Activated T-helper 9 cell treated with anti-CD3 and anti-CD28 coated beads, Interleukin-2, amount 50 U/mL, for 16 hours (primary cell): ENCODE measurements at places on chromosomes 12 and 14.

- no peak for DNase-seq
Observed at GRCh38 chr14:53360829-53361228, 207.7 kb upstream of the DDHD1 start.

DNA sequence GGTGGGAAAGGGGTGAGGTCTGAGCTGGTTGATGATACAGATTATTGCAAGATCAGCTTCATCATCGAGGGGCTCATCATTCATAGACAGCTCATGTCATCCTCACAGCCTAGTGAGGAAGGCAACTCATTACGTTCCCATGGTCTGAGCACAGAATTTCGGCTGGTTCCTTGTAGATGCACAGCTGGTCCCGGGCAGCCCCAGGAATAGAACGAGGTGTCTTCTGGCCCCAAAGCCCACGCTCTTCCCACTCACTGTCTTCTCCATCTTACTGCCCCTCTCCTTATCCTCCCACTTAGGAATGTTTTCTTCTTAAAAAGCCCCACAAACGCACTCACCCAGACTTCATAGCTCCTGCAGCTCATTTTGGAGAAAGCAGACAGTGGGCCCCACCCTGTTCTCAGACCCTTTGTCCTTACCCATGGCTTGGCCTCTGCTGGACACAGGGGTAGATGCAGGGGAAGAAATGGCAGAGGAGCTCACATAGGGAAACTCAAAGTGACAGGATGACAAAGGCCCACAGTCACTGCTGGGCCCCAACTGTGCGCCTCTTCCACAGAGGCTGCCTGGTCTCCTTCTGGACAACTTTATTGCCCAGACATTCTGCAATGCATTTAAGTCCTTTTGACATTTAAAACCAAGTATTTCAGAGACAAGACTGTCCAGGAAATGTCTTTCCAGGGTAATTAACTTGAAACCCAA, 162.2 kb downstream of the ADGRD1 start:
- no peak for DNase-seq

DNA sequence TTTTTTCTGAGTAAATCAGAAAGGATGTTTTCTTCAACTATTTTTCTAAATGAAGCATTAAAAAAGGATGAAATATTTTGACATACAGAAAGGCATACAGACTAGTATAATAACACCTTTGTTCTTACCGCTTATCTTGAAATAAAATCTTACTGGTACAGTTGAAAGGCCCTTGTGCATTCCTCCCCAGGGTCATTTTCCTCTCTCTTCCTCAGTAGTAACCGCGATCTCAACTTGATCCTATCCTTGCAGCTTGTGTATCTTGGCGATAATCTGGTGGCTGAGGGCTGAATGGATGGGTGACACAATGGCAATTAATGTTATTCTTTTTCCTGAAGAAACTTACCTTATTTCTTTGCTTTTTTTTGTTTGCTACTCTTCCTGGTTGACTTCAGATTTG, 18.5 kb downstream of the GAS2L3 start:
- no peak for DNase-seq

GRCh38 chr14:34059037-34059924, 108.4 kb upstream of the EGLN3 start:
- DNase-seq, result no peak

GRCh38 chr14:83470959-83471695, 1937.5 kb upstream of the SEL1L start:
- DNase-seq, result no peak

DNA sequence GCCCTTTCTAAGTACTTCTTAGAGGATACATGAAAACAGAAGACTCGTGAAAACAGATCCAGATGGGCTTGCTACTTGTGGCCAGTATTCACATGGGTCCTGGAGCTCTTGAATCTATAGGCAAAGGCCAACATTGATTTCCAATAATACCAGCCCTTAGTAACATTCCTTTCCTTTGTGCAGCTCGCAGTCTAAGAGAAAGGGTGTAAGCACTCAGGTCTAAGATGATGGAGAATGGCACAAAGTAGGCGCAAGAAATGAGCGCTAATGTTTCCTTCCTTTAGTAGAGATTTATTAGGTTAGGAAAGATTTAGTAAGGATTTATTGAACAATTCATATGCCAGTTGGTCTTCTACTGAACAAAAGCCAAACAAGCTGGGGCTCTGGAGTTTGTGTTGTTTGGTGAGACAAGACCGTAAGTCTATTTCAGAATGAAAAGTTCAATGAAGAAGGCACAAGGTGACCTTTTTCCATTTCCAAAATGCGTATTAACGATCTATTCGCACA, 525 bp downstream of the RNU6-8 start:
- DNase-seq, result no peak

DNA sequence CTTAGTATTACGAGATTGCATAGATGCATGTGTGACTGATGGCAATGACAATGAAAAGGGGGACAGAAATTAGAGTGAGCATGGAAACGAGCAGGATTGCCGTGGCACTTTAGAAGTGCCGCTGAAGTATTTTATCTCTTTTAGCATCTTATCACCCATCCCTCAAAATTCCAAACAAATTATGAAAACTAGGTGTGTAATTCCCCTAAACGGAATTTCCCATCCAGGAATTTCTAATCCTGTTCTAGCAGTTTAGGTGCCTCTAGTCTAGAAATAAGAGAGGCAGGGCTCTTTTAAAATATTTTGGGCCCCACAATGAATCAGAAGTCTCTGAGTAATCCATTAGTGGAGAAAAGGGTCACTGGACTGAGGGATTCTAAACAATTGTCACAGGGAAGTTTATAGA, 947 bp downstream of the TMEM52B start:
- DNase-seq, result no peak

- DNase-seq, result no peak
Observed at GRCh38 chr14:52443506-52443905, 108.8 kb downstream of the TXNDC16 start.

DNA sequence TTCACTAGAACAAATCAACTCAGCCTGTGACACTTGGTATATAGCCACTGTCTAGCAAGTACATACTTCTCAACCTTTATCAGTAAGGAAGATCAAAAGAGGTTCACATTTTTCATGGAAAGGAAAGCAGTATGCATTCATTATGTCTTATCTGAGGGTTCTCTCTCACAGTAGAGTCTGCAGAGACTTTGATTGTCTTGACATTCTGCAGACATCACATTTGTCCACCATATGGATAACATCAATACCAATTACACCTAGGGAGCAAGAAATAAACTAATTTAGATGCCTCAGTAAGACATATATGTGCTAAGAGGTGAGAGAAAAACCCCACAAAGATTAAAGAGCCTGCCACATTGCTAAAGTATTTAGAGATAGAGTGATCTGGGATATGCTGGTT, 110.8 kb upstream of the SLC35F4 start:
- DNase-seq, result no peak

DNA sequence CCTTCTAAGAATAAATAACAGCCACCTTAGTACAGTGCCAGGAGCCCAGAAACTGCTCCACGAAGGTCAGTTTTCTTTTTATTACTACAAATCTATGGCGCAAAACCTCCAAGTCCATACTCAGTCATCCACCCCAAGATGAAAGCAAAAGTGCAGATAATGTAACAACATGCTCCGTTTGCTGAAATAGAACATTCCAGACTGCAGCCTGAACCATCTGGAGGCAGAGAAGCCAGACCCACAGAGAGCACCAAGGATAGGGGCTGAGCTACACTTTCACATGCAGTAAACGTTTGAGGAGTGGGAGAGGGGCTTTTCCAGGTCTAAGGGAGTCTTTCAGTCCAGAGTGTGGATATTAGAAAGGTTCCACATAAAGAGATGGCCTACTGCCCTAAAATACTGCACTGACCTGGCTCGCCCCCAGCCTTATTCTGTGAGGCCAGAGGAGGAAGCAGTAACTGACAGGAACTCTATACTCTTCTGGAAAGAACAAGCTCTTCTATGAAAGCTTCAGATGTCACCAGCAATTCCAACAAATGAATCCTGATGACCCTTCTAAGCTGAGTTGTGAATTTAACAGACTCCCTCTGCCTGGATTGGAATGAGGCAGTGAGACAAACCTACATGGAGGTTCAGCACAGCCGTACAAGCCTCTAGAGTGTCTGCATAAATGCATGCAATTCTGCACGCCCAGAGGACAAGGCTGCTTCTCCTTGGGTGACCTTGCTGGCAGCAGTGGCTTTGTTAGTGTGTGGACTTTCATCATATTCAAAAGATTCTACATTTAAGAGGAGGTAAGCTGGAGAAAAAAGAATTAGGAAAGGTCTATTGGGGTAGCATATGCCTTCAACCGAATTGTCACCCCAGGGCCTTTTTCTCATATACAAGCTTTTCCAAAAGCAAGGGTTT, 153.9 kb upstream of the EGLN3 start:
- DNase-seq, result no peak

DNA sequence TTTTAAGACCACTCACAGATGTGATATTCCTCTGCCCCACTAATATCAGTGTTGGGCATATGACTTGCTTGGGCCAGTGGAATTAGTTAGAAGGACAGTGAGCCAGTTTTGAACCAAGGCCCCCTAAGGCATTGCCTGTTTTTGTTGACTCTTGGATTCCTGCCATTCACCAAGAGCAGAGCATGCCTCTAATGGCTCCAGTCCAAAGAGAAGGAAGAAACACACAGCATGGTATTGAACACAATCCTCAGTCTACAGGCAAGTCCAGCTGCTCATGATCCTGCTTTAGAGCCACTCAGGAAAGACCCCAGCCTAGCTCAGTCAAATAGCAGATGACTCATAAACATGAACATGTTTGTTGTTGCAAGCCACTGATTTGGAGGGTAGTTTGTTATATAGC, 1201.5 kb downstream of the BCL11B start:
- DNase-seq, result no peak

DNA sequence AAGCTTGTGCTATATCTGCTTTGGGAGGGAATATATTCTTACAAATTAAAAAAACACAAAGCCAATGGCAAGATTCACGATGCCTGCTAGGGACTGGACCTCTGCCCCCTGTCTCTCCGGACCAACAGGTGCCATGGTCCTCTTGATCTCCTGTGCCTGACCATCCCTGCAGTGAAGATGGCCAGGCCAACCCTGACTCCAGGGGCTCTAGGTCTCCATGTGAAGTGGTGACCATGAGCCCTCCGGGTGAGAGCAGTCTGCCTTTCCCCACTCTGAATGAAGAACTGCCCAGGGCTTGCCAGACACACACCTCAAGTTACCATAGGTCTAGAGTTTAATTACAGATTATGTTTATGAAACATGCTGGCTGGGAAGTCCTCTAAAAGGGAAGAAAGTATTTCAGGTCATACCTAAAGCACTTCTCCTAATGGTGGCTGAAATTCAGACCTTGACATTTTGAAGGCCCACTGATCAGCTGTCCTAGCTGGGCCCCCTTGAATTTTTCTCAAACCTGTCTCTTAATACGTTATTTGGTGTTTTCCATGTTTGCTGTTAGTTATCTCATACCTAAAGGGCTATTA, 1.4 kb downstream of the ARHGDIB start:
- DNase-seq, result no peak

- DNase-seq, result no peak
Observed at GRCh38 chr12:115918763-115919162, 358.7 kb downstream of the MED13L start.

DNA sequence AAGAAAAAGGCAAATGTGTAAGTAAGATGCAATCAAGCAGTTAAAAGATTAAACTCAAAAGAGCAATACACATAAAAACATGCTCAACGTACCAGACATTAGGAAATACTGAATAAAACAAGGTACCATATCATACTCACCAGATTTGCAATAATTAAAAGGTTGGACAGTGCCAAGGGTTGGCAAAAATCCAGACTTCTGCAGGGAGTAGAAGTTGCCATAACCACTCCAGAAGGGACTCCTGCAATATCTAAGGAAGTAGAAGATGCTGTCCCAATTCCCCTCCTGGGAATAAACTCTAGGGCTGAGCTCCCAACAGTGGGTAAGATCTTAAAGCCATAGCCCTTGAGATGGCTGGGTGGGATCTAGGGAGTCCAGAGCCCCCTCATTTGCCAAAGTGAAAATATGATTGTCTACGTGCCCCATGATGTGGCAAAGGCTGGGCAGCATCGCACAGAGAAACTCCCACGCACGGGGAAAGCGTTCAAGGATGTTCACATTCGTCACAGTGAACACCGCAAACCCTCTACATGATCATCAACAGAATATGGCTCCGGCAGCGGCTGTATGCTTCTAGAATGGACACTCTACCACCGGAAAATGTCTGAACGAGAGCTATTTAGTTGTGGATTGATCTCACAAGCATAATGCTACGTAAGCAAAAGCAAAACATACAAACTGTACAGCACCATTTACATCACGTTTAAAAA, 12.3 kb downstream of the KCTD10 start:
- no peak for DNase-seq

GRCh38 chr12:39946361-39947280, 159.3 kb downstream of the SLC2A13 start:
- DNase-seq, result no peak

DNA sequence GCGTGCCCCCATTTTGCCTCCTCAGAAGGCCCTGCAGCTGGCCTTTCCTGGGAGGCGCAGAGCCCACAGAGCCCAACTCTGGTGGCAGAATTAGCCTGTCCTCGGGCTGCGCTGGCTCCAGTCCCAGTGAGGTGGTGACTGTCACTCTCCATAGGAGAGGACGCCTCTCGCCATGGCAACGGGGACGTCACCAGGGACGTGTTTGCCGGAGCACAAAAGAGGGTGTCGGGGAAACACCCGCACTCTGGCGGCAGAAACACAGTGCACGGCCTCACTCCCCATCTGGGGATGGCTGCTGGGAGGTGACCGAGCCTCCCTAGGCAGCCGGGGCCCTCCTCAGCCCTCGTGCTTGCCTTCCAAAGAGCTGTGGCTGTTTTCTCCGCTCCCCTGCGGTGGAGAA, 50.2 kb upstream of the NCOR2 start:
- no peak for DNase-seq

- DNase-seq, result no peak
Observed at GRCh38 chr14:104285508-104285840, 147.1 kb downstream of the KIF26A start.

- DNase-seq, result no peak
Observed at GRCh38 chr12:121009741-121010140, 6.5 kb downstream of the C12orf43 start.

GRCh38 chr12:96822641-96823040, 84.4 kb upstream of the NEDD1 start:
- DNase-seq, result no peak

DNA sequence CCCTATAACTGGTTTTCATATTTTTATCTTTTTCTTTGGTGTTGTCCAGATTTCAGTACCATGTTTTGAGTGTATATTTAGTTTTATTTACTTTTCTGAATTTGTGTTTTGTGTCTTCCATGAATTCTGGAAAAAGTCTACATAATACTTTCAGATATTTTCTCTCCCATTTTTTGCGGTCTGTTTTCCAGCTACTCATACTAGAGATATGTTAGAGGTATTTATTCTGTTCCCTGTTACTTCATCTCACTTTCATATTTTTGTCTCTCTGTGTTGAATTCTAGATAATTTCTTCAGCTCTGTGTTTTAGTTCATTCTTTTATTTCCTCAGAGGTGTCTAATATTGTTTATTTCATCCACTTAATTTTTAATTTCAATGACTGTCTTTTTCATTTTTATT, 74.2 kb downstream of the IFT81 start:
- DNase-seq, result no peak

- DNase-seq, result no peak
Observed at GRCh38 chr12:12483438-12483837, 79.2 kb downstream of the DUSP16 start.
